ENCODE measurements at places on chromosomes 6 and 20.

- DNase-seq = no peak
These were observed 2.2 kb downstream of the WFDC5 start for GRCh38 chr20:45112754-45113153.

GRCh38 chr6:16669227-16669626 is 92.0 kb downstream of the ATXN1 start:
- DNase-seq = peak; percentile 42

DNA sequence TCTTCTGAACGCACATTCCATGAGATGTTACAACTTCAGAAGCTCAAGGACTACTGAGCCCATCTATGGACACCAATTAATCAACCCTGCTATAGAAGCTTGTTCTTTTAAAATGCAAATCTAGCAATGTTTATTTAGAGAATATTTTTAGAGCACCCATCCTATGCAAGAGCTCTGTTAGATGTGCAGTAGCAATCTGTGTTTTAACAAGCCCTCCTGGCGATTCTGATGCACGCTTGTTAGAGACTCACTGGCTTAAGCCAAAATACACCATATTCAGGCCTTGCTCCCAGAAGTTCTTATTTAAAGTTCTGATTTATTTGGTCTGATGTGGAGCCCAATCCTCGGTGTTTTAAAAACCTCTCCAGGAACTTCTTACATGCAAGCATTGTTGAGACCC is 21.1 kb upstream of the ARG1 start:
- no peak for DNase-seq

GRCh38 chr20:57091748-57092111 is 174.7 kb downstream of the BMP7 start:
- DNase-seq = no peak

GRCh38 chr6:83711958-83712357 is 3.1 kb upstream of the SNAP91 start:
- DNase-seq = no peak

GRCh38 chr6:52243282-52243893 is 912 bp downstream of the IL17F start:
- DNase-seq = no peak

GRCh38 chr6:130364224-130364780 is 1.5 kb upstream of the TMEM200A start:
- no peak for DNase-seq

GRCh38 chr20:46900086-46900485 is 5.4 kb downstream of the EYA2 start:
- DNase-seq = no peak

- DNase-seq = no peak
These were observed 556 bp upstream of the SCAF8 start for GRCh38 chr6:154732538-154733182.

- DNase-seq = no peak
These were observed 94.4 kb upstream of the PRDM1 start for GRCh38 chr6:105991561-105992314.

GRCh38 chr6:4155848-4156466 is 20.6 kb upstream of the ECI2 start:
- DNase-seq = peak; percentile 64

DNA sequence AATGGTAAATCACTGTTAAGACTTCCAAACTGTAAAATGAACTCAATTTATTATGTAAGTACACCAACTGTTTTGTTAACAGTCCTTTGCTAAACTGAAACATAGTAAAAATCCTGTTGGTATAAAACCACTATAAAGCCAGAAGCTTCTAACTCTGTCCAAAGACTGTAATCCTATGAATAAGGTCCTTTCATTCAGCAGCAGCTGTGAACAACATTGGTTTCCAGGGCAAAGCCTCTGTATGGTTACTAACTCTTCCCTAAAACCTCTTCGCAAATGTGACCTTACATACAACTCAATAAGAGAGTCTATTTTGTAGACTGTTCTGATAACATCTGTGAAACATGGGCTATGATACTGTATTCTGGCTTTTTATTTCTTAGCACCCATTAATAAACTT is 40.1 kb downstream of the NUP153 start:
- no peak for DNase-seq

DNA sequence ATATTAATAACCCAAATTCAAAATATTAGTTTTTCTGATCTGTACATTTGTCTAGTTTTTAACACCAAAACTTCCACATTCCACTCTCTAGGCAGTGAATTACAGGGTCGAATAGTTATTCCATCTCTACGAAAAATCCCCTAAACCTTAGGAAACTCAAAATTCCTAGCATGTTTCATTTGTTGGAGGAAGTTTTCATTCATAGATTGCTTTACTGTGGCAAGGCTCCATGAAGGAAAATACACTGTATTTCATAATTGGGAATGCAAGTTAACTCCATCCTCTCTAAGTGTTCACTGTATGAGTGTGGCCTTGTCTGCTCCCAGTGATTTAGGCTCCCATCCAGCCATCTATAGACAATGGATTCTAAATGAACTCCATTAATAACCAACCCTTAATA is 296.1 kb downstream of the TENT5A start:
- no peak for DNase-seq

- DNase-seq = no peak
These were observed 59.4 kb downstream of the UBE2V1 start for GRCh38 chr20:50053362-50054230.

DNA sequence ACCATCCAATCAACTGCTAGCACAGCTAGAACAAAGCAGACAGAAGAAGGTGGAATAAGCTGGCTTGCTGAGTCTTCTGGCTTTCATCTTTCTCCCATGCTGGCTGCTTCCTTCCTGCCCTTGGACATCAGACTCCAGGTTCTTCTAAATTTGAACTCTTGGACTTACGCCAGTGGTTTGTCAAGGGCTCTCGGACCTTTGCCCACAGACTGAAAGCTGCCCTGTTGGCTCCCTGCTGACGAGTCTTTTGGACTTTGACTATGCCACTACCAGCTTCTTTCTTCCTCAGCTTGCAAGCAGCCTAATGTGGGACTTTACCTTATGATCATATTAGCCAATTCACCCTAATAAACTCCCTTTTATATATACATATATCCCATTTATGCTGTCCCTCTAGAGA is 164.1 kb upstream of the GJE1 start:
- DNase-seq = no peak

- no peak for DNase-seq
These were observed 48.9 kb downstream of the SYCP2 start for GRCh38 chr20:59884494-59884893.

GRCh38 chr6:139708337-139709199 is 334.1 kb upstream of the CITED2 start:
- DNase-seq = no peak

DNA sequence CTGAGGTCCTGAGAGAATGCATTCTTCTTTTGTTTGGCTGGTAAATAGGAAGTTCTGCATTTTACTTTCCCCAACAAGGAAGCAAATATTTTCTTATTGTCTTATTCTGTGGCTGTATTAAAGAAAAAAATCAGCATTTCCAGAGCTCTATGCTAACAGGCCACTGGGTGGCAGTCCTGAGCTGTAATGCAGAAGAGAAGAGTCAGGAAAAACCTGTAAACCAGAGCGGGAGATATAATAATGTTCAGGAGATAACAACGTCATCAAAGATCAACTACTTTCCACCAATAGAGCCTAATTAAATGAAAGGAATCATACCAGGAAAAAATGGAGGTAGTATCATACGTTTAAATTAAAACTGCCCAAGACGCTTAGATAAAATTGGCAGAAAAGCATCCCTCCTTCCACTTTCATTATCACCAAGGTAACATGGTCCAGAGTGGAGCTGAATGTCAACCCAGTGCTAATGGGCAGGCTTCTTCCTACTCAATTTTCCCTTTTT is 55.6 kb upstream of the CARMIL1 start:
- DNase-seq = peak; percentile 25

DNA sequence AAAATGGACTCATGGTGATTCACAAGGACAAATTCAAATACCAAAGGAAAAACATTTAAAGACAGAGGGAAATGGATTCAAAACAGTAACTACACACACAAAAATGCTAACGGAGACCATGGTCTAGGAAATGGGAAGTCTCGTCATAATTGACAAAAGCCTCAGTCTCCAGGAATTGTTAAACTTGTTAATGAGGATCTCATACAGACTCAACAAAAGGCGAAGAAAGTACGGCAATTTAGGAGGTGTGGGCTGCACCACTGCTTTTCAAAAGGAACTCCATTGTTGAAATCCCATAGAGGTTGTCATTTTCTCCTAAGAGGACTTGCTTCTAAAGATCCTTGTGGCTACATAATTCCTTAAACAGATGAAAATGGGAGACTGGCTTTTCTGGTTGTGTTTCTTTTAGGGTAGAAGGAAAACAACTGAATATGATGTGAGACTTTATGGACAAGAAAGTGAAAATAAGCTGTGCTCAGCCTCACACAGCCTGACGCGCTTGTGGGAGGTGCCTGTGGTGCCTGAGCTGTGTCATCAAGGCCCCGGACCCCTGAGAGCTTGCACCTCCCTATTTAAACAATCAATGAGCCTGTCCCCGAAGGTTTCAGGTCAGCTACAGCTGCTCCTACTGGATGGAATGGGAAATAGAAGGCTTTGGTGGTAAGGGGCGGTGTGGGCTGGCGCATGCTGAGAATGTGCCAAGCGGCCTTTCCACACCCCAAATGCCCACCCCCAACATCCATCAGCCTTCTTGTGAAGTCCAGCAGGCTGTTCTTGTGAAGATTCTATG is 2.5 kb upstream of the CLDN20 start:
- no peak for DNase-seq

- no peak for DNase-seq
These were observed 149.4 kb upstream of the SNX9 start for GRCh38 chr6:157673596-157673995.

- no peak for DNase-seq
These were observed 47.6 kb downstream of the CEBPB start for GRCh38 chr20:50238081-50238800.

DNA sequence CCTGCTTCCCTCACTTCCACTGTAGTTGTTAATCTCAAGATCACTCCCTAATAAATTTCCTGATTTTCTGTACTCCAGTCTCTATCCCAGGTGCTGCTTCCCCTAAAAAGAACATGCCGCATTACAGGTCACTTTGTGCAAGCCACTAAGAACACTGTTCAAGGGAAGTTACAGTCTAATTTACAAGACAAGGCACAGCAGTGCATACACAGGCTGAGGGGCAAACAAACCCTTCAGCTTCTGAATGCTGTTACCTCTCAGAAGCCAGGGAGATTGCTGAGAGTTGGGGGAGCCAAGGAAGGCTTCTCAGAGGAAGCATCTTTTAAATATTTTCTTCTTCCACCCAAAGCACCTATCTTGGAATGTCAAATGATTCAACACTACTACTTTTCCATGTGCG is 445.3 kb upstream of the FLRT3 start:
- no peak for DNase-seq

DNA sequence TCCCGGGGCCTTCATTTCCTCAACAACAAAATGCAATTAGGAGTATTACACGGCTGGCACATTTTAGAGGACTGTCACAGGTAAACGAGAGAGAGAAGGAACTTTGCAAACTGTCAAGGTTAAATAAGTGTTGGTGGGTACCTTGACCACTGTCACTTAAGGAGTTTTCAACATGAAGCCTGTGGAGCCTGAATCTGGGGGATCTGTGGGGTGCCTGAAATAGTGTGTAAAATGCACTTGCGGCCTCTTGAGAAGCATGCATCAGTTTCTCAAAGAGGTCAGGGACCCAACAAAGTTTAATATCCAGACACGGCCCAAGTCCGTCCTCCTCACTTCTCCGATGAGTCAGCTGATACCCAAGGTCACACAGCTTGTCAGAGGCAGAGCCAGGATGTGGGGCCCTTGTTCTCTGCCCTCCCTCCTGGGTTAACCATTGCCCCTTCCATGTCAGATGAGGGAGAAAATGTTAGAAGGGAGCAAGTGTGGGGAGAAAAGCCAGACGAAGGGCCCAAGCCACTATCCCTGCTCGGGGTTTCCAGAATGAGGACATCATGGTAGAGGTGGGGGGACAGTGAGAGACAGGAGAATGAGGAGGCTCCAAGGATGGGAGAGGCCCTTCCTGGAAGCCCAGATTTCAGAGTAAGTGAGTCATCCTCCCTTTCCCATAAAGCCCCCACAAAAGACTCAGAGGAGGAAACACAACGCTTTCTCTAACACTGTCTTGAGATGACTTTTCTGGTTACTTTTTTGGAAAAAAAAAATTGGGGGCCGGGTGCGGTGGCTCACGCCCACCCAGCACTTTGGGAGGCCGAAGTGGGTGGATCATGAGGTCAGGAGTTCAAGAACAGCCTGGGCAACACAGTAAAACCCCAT is 42.2 kb downstream of the C6orf132 start:
- DNase-seq = no peak

GRCh38 chr6:30219244-30219643 is 6.0 kb upstream of the TRIM26 start:
- DNase-seq = no peak

- no peak for DNase-seq
These were observed 14.1 kb upstream of the STX16 start for GRCh38 chr20:58636983-58637421.

DNA sequence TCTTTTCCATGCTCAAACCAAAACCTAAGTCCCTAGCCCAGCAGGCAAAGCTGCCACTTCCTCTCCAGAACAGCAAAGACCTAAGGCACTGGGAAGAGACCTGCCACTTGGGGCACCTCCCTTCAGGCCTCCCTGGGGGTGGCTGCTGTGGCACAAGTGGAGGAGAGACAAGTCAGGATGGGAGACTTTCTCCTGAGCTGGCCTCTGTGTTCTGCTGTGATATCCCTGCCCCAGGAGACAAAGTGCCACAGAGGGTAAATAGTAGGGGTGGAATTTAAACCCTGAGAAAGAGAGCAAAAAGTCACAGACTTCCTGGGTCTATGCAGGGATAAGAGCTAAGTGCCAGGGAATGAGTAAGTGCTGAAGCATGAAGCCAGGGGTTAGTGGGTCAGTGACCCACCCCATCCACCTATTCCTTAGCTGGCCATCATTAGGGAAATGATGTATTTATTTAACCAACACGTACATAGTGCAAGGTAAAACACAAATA is 84.2 kb downstream of the MRPL14 start:
- no peak for DNase-seq

GRCh38 chr6:135464634-135465033 is 32.9 kb downstream of the AHI1 start:
- no peak for DNase-seq

- DNase-seq = no peak
These were observed 272.7 kb upstream of the IRAK1BP1 start for GRCh38 chr6:78594668-78595066.

DNA sequence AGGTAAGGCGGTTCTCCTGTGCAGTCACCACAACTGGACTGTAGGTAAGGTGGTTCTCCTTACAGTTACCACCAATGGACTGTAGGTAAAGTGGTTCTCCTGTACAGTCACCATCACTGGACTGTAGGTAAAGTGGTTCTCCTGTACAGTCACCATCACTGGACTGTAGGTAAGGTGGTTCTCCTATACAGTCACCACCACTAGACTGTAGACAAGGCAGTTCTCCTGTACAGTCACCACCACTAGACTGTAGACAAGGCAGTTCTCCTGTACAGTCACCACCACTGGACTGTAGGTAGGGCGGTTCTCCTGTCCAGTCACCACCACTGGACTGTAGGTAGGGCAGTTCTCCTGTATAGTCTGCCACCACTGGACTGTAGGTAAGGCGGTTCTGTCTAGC is 212.3 kb downstream of the TFAP2A start:
- no peak for DNase-seq

- peak; percentile 62 for DNase-seq
These were observed at the start of gene PBX2 for GRCh38 chr6:32190054-32190851. PBX2 (minus strand) TSS chr6:32190202; CDS start chr6:32189915, 287 bp downstream.

GRCh38 chr6:140360651-140361050 is 986.2 kb upstream of the CITED2 start:
- DNase-seq = no peak
